Thoracic aorta (tissue), 2 donors: ENCODE measurements at places on chromosomes 12 and 14.

DNA sequence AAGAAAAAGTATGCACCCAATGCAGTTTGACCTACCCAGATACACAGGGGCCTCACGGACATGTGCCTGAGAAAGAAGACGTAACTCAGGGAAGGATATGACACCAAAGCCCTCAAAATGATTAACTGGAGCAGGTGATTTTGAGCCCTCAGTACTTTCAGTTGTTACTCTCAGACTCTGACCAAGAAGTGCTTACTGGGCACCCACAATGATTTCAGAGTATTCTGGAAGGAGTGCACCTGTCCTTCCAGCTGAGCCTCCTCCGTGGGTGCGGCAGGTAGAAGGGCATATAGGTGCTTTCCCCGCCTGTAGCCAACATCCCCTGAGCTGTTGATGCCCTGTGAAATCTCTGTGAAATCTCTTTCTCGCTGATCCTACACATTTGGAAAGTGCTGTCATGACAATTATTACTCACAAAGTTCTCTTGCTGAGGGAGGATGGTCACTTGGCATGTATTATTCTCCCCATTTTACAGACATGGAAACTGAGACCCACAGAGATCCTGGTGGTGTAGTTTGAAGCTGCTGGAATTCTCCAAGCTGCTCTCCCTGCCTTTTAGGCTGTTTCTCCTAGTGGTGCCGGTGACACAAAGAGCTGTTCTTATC lies 154.3 kb upstream of the CCND2 start:
- peaks cover 13% of the 10 kb centered on the region for H3K4me1 ChIP-seq
- no peak overlapping the region for H3K4me3 ChIP-seq
- H3K27ac ChIP-seq, result no peak overlapping the region
- H3K36me3 ChIP-seq, result no peaks in the 10 kb centered on the region

- no peaks in the 10 kb centered on the region for H3K36me3 ChIP-seq
- no peak overlapping the region for H3K27ac ChIP-seq
- no peak overlapping the region for H3K4me3 ChIP-seq
Observed at GRCh38 chr14:86055512-86056075, 525.6 kb downstream of the FLRT2 start.

- no peak overlapping the region for H3K4me3 ChIP-seq
- H3K27ac ChIP-seq, result no peak overlapping the region
- H3K4me1 ChIP-seq, result peaks cover 10% of the 10 kb centered on the region
- H3K27me3 ChIP-seq, result no peaks in the 10 kb centered on the region
- no peak for DNase-seq
- H3K36me3 ChIP-seq, result no peaks in the 10 kb centered on the region
Observed at GRCh38 chr12:42611571-42612230, 22.2 kb upstream of the PRICKLE1 start.

DNA sequence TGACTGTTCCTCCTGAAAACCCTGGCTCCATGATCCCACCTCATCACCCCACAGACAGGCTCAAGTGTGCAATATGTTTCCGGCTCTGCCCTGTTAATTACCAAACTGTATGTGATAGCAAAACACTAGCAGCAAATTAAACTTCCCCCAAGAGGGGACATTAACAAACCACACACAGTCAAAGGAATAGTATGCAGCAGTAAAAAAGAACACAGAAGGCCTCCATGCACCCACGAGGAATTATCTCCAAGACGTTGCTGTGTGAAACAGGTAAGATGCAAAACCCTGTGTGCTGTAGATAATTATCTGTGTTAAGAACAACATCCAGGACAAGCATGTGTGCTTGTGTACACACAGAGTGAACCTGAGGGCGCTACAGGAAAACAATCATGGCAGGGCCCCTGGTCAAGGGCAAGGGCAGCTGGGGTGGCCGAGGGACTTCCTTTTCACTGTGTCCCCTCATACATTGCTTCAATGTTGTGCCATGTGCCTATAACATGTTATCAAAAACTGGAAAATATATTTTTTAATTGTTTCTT lies 35.8 kb downstream of the ITPK1 start:
- no peak overlapping the region for H3K27ac ChIP-seq
- no peak overlapping the region for H3K4me3 ChIP-seq
- no peaks in the 10 kb centered on the region for H3K36me3 ChIP-seq
- no peak for DNase-seq
- peaks cover 36% of the 10 kb centered on the region for H3K4me1 ChIP-seq

- H3K4me3 ChIP-seq, result no peak overlapping the region
- no peak for DNase-seq
- no peaks in the 10 kb centered on the region for H3K27me3 ChIP-seq
- no peaks in the 10 kb centered on the region for H3K4me1 ChIP-seq
- H3K36me3 ChIP-seq, result no peaks in the 10 kb centered on the region
Observed at GRCh38 chr14:88258021-88258420, 65.0 kb downstream of the KCNK10 start.

- H3K4me3 ChIP-seq, result no peak overlapping the region
- DNase-seq, result no peak
- H3K4me1 ChIP-seq, result no peaks in the 10 kb centered on the region
- H3K27ac ChIP-seq, result no peak overlapping the region
Observed at GRCh38 chr12:10121278-10121677, 8.7 kb downstream of the CLEC7A start.

DNA sequence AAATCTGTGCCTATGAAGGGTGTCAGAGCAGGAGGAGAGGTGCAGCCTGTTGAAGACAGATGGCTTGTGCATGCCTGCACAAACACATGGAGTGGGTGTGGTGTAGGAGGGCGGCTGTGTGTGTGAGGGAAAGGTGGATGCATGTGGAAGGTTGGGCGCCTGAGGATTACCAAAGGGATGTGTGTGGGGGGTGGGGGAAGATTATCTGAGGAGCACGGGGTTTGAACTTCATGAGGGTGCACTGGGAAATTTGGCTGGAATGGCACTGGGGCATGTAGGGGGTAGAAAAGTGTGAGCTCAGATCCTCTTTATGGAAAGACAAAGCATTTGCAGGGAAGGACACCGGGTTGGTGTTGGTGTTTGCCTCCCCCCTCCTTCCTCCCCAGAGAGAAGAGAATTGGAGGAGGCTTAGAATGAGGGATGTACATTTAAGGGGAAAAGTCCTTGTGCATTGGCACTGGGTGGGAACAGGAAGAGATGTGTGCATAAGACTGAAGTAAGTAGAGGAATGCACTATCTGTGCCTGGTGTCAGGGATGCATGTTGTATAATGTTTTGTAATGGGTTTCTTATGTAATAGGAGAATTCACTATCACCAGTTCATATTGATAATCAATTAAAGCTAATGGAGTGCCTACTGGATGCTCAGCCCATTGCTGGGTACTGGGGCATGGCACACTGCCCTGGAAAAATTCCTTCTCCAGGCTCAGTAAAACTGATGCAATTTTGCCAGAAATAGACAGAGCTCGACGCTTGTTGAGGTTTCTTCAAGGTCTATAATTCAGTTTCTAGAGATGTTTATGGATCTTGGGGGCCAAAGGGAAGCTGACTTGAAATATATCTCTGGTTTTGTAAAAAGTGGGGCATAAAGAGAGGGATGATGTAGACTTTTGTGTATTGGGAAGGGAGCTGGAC lies 3.0 kb downstream of the NTF3 start:
- H3K36me3 ChIP-seq, result no peaks in the 10 kb centered on the region
- no peak for DNase-seq
- H3K27me3 ChIP-seq, result no peaks in the 10 kb centered on the region

DNA sequence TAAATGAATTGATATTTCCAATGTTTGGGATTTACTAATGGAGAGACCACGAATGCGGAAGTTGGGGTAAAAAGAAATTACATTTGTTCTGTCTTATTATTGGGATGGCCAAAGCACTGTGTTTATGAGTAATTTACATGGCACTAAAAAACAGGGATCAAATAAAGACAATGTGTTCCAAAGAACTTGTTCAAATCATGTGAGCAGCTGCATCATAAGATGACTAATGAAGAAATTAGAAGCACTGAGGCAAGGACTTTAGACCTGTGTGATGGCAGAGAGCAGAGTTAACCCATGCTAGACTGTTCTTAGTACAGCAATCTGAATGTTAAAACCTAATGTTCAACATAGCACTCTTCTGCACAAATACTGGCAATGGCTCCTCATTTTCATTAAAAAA lies 34.3 kb upstream of the DCN start:
- H3K27me3 ChIP-seq, result no peaks in the 10 kb centered on the region
- H3K4me1 ChIP-seq, result no peaks in the 10 kb centered on the region
- no peak overlapping the region for H3K4me3 ChIP-seq
- no peak for DNase-seq
- H3K36me3 ChIP-seq, result no peaks in the 10 kb centered on the region
- H3K27ac ChIP-seq, result no peak overlapping the region

GRCh38 chr12:110253176-110253575 lies 27.9 kb upstream of the ATP2A2 start:
- no peaks in the 10 kb centered on the region for H3K36me3 ChIP-seq
- H3K4me3 ChIP-seq, result peak overlapping the region; percentile 57
- H3K4me1 ChIP-seq, result peaks cover 69% of the 10 kb centered on the region
- no peak for DNase-seq
- H3K27ac ChIP-seq, result peak overlapping the region; percentile 60

GRCh38 chr14:91372671-91373495 lies 44.7 kb downstream of the CCDC88C start:
- H3K36me3 ChIP-seq, result no peaks in the 10 kb centered on the region
- no peaks in the 10 kb centered on the region for H3K27me3 ChIP-seq
- H3K4me1 ChIP-seq, result peaks cover 3% of the 10 kb centered on the region

DNA sequence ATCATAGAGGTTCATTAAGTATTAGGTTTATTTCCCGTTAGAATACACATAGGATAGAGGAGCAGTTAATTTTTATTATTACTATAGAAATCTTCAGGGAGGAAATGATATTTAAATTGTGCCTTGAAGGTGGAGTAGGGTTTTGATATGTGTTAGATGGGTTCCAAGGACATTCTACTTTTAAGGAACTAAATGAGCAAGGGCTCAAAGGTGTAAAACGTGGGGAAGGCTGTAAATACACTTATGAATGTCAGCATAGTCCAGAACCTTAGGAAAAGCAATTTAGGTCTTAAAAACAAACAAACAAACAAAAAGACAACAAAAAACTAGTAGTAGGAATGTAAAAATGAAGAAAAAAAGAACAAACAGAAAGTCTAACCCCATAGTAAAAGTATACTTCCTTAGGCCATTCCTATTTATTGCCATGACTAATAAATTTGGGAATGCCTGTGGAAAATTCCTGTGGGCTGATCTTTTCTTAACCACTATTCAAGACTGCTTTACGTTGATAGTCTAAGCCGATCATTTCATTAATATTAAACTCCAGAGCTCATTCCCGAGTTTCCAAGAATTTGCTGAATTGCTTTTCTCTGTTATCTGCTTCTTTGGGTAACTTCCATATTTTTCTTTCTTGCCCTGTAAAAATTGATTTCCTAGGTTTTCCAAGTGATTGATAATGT lies 180.3 kb downstream of the RAD51B start:
- no peaks in the 10 kb centered on the region for H3K36me3 ChIP-seq
- H3K27ac ChIP-seq, result no peak overlapping the region
- H3K27me3 ChIP-seq, result no peaks in the 10 kb centered on the region
- no peak for DNase-seq

GRCh38 chr12:107436376-107436775 lies 249.2 kb upstream of the PWP1 start:
- no peaks in the 10 kb centered on the region for H3K36me3 ChIP-seq
- no peak overlapping the region for H3K27ac ChIP-seq
- H3K27me3 ChIP-seq, result no peaks in the 10 kb centered on the region
- no peak for DNase-seq
- H3K4me3 ChIP-seq, result no peak overlapping the region

- no peak for DNase-seq
- H3K27me3 ChIP-seq, result no peaks in the 10 kb centered on the region
Observed at GRCh38 chr12:17020765-17021164, 414.8 kb upstream of the LMO3 start.

- H3K27me3 ChIP-seq, result no peaks in the 10 kb centered on the region
- no peaks in the 10 kb centered on the region for H3K4me1 ChIP-seq
- H3K4me3 ChIP-seq, result no peak overlapping the region
- no peaks in the 10 kb centered on the region for H3K36me3 ChIP-seq
Observed at GRCh38 chr12:15015121-15015520, 42.3 kb downstream of the PDE6H start.

GRCh38 chr12:78194448-78194847 lies 363.8 kb downstream of the NAV3 start:
- H3K4me1 ChIP-seq, result no peaks in the 10 kb centered on the region
- H3K4me3 ChIP-seq, result no peak overlapping the region
- no peaks in the 10 kb centered on the region for H3K36me3 ChIP-seq

DNA sequence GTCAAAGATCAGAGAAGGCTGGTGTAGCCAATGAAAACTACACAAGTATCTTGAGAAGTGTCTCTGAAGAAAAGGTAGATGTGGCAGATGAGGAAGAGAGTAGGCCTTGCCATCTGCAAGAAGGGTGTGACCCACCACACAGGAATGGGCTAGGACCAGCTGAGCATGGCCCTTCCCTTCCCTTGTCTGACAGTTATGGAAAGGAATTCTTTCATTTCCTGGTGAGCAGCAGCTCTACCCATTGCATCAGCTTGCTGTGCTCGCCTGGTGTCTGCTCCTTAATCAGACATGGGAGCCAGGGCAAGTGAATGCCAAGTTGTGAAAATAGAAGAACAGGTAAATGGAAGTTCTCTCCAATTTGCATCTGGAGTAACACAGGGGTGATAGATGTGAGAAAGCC lies 145.2 kb upstream of the KRR1 start:
- H3K4me3 ChIP-seq, result no peak overlapping the region
- H3K36me3 ChIP-seq, result no peaks in the 10 kb centered on the region
- DNase-seq, result no peak
- H3K4me1 ChIP-seq, result no peaks in the 10 kb centered on the region
- H3K27me3 ChIP-seq, result no peaks in the 10 kb centered on the region
